DMS79 (cell line): ENCODE measurements at places on chromosomes 7 and 10.
A peak's percentile ranks its signal among the peaks of the same experiment; 100 is the strongest.

DNA sequence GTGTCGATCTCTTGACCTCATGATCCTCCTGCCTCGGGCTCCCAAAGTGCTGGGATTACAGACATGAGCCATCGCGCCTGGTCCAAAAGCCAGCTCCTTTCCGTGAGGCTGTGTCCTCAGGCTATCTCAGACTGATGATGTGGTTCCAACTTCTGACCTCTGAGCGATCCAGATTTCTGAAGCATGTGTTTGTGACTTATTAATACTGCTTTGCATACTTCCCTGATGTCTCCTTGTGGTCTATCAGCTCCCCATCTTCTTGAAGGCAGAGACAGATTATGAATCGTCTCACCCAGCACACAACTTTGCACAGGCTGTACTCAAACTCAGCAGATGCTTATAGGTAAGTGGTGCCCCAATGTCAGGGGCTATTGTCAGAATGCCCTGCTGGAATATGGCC, 2.0 kb upstream of the PLPP4 start:
- no peak for DNase-seq

GRCh38 chr7:24868741-24869140, 111.2 kb downstream of the OSBPL3 start:
- no peak for DNase-seq

DNA sequence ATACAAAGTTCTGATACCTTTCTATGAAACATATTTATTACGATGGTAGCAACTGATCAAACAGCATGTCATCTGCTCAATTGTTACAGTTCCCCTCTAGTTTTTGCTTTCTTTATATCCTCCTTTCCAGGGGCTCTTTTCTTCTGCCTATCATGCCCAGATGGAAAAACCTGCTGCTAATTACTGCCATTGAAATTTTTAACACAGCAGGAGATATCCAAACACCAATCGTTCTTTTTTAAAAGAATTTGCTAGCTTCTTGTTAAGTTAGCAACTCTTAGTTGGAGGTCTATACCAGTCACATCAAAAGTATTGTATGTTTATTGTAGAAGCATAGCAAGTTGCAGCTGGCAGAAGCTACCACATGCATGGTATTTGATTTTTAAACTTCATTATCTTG, 768.5 kb downstream of the NXPH1 start:
- DNase-seq, result no peak

- no peak for DNase-seq
These were observed 266.5 kb upstream of the YAE1 start for GRCh38 chr7:39299695-39300094.

DNA sequence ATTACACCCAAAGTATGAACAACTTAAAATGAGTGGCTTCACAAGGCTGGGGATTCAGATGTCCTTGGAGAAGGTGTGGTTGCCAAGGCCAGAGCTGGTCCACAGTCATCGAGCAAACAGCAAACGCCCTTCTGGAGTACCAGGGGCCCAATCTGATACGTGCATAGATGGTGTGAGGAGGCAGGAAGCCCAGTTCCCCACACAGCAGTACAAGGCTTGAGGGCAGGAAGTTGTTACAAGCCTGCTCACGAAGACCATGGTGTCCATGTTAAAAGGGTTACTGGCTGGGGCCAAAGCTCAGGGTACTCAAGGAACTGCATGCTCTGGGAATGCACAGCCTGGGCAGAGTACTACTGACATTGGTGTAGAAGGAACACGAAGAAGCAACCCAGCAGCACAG, 4.6 kb upstream of the ANKRD26 start:
- DNase-seq, result no peak

DNA sequence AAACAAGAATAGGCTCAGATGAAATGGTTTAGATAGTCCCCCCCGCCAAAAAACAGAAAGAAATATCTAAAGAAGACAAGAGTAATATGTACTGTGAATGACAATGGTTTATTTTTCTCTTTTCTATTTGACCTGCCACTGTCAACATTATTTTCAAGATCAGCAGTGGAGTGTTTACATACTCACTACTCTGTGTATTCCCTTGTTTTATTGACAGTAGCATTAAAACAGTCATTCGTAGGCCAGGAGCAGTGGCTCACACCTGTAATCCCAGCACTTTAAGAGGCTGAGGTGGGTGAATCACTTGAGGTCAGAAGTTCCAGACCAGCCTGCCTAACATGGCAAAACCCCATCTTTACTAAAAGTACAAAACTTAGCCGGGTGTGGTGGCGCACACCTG, 245.3 kb upstream of the SLC26A5 start:
- no peak for DNase-seq

DNA sequence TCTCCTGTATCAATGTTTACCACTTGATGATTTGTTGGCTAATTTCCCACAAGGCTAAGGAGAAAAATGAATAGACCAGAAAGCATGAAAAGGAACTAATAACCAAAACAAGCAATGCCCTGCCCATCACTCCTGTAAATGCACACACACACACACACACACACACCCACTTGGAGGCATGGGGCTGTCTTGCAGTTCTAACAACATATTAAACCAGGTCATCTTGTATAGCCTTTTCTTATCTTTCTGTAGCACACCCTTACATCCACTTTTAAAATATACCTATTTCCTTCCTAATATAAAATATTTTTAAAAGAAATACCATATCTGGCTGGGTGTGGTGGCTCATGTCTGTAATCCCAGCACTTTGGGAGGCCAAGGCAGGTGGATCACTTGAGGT, 105.3 kb downstream of the CTTNBP2 start:
- peak; percentile 23 for DNase-seq

DNA sequence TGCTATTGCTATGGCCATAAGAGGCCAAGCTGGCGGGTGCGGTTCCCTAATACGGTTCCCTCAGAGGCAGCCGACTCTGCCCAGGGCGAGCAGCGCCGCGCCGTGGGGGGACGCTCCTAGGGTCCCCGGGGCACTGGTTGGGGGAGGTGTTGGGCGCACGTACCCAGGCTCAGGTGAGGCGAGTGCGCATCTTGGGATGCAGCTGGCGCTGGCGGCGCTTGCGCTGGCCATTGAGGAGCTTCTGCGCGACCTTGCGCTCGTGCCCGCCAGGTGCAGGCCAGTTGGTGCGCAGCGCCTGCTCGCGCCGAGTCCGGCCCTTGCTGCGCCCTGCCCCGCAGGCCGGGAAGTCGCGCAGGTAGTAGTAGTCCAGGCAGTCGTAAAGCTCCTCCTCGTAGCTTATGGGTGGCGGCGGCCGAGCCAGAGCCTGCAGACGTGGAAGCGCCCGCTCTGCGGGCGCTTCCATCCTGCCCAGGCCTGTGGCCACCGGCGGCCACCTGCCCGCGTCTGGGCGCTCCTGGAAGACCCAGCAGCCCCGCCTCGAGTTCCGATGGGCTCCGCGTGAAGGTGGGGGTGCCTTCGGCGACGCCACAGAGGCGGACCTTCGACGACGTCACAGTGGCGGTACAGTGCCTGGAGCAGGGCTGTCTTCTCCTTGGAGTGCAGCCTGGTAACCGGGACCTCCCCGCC, at the start of gene NUPR2:
NUPR2 (minus strand) TSS at position 566 of the 687 bp plus-strand sequence; CDS start at position 463, 103 bp downstream.
- peak; percentile 36 for DNase-seq

- no peak for DNase-seq
These were observed 102.3 kb upstream of the STK17A start for GRCh38 chr7:43480581-43480980.

DNA sequence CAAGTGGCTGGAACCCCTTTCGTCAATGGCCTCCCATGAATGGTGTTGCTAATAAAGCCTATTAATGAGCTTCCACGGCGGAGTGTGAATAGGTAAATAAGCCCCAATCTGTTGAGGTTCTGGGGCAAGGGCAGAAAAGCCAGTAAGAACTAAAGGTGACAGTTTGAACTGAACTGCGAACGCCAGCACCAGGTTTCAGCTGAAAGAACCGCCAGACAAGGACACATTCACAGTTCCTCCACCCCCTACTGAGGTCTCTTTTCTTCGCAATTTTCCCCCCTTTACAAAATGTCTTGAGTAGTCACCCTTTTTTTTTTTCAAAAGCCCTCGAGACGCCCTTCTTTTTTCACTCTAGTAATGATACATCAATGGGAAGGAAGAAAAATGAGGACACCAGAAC, 2.4 kb upstream of the FGFR2 start:
- no peak for DNase-seq

DNA sequence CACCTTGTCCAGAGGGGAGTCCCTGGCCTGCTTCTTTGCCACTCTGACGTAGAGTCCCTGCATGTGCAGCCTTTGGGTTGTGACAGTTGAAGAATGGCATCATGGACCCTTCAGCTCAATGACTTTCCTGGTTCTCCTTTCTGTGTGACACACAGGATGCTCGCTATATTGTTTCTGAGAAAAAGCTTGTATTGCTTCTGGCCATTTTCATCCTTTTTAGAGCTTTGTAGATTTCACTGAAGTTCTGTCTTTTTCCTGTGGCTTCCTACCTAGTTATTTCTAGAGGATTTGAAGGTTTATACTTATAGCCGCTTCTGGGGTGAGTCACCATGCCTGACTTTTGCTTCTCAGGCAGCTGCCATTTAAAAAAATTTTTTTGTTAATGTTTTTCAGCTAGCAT, 27.0 kb downstream of the SND1 start:
- DNase-seq, result no peak

GRCh38 chr7:155084969-155085368, 14.8 kb downstream of the HTR5A start:
- no peak for DNase-seq

DNA sequence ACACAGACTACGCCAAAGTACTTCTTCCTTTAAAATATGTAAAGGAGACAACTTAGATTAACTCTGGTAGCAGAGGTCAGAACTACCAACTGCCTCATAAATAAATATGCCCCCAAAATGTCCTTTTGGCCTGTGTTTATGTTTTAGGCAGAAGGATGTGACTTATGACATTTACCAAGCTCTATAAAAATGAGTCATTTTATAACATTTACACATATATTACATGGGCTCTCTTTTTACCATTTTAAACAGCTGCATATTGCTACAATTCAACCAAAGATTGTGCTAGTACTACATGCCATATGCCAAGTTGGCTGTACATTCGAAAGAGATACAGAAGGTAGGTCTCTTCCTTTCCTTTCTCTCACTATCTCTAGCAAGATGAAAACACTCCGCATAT, 12.4 kb downstream of the ABLIM1 start:
- DNase-seq, result no peak

GRCh38 chr10:110912374-110912773, 6.6 kb downstream of the BBIP1 start:
- DNase-seq, result no peak

- no peak for DNase-seq
These were observed 134.1 kb downstream of the ADARB2 start for GRCh38 chr10:1603181-1603580.

GRCh38 chr10:72067463-72068125, 20.8 kb downstream of the SPOCK2 start:
- no peak for DNase-seq

GRCh38 chr10:129777687-129778086, 186.4 kb downstream of the EBF3 start:
- DNase-seq, result no peak

DNA sequence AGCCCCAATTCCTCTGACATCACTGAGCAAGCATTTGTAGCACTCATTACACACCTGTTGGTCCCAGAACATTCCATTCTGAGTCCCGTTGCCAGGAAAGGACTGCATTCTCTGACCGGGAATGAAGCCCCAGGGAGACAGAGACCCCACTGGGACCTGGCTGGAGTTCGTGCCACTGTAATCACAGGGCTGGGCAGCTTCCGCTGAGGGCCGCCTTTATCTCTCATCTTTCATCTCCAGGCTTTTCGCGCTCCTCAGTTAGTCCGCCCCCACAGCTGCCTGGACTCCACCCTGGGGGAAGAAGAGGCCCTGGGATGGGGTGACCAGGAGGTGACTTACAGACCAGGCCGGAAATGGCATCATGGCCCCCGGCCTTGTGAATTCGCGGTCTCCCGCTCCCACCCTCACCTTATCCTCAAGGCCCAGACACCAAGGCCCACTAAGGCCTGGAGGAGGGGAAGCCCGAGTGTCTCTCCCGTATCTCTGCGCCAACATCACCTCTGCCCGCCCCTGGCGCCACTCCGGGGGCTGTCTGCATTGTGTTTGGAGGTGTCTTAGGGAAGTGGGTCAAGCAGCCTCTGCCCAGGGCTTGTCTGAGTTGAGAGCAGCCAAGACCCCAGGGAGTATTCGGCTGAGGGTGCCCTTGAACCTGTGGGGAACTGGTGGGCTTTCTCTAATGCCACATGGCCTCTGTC, 75.4 kb downstream of the PROSER2 start:
- DNase-seq, result no peak

- no peak for DNase-seq
These were observed 30.7 kb upstream of the RBM20 start for GRCh38 chr10:110613341-110613995.

GRCh38 chr10:46026106-46026505, 4.3 kb downstream of the NCOA4 start:
- no peak for DNase-seq

- no peak for DNase-seq
These were observed 18.5 kb upstream of the MLXIPL start for GRCh38 chr7:73642834-73643233.

GRCh38 chr10:7610651-7611389, 55.9 kb downstream of the ITIH5 start:
- no peak for DNase-seq

GRCh38 chr10:91296471-91296870, 76.0 kb downstream of the PCGF5 start:
- no peak for DNase-seq

DNA sequence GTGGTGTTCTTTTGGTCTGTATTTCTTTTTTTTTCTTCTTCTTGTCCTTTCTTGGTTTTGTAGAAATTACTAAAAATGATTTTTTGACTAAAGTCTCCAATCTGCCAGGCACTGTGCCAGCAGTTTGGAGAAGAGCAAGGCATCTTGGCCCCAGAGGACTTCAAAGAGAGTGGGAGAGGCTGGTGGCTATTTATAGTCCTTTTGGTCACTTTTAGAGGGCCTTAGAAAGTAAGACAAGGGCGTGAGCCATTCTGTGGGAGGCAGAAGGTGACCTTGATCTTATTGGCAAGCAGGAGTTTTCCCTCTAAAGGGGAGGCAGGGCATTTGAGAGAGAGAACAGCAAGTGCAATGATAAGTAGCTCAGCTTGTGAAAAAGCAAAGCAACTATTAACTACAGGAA, 211.9 kb downstream of the GALNT17 start:
- no peak for DNase-seq

DNA sequence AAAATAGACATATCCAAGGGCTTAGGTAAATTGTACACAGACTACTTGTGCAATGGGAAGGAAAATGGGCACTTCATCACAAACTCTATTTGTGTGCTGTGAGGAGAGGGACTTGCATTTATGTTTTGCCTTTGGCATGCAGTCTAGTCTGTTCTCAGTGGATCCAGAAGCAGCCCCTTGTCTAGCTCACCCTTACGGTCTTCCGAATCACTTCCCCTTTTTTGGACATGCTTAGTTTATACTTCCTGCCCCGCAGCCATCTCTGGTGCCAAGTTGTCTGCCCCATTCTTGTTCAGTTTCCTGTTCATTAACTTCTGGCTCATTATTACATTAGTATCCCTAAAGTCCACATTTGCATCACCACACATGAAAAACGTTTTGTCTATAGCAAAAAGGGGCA, 161.6 kb downstream of the NRCAM start:
- no peak for DNase-seq

GRCh38 chr10:46266306-46266985, 20.4 kb upstream of the ANTXRL start:
- no peak for DNase-seq

GRCh38 chr7:130961128-130961601, 227.2 kb upstream of the KLF14 start:
- DNase-seq, result no peak
